ENCODE measurements at places on chromosomes 2 and 18. TPM values are rescaled to one million over a fixed set of nuclear protein-coding genes. Genes with fewer than 3 reads are reported as not detected.
A peak's percentile ranks its signal among the peaks of the same experiment; 100 is the strongest.

The STAT1 gene
- 1,142 TPM for total RNA-seq

The PRKAG3 gene
- not detected for total RNA-seq

- no peak for DNase-seq
Observed at GRCh38 chr2:191614759-191615158, 63.2 kb upstream of the NABP1 start.

- DNase-seq, result no peak
Observed at GRCh38 chr18:63205791-63206252, 113.7 kb downstream of the BCL2 start.

DNA sequence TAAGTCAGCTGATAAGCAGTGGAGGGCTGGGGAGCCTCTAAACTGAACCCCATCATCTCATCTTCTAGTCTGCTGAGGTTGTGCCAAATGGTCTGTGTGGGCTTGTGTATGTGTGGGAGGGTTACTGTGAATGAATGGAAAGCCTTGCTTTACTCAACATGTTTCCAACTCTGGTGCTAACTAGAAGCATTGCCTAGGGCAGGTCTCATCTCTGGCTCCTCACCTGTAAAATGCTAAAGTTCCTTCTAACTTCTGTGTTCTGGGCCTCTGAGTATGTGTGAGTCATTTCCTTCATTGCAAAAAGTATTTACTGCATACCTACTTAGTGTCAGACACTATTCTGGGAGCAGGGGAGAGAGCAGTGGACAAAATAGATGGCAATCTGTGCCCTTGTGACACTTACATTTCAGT lies 1.3 kb downstream of the LIPG start:
- DNase-seq, result no peak

The AFF3 gene
- 18.6 TPM for total RNA-seq

The CYP26B1 gene
- not detected for total RNA-seq

GRCh38 chr2:129751409-129751808 lies 228.1 kb upstream of the RAB6C start:
- DNase-seq, result no peak

- no peak for DNase-seq
Observed at GRCh38 chr2:226679389-226680065, 120.1 kb downstream of the IRS1 start.

The SERPINB12 gene
- not detected for total RNA-seq

The POTEJ gene
- total RNA-seq, result not detected

The CYP27A1 gene
- total RNA-seq, result not detected

DNA sequence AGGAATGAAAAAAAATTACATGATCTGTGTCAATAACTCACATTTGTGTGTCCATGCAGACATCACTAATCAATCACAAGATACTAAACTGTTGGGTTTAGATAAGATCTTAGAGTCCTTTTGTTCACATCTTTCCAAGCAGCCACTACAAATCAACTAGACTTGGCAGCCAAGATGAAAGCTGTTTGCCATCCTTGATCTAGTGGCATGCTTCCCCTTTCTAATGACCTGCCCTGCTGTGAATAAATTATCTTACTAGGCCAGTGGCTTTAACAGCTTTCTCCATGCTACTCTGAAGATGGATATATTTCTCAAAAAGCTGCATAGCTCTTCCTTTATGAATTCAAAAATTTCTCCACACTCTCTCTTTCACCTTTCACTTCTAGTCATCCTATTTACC lies 1338.0 kb upstream of the ACVR2A start:
- no peak for DNase-seq

- no peak for DNase-seq
Observed at GRCh38 chr18:37493352-37493935, 72.2 kb downstream of the CELF4 start.

GRCh38 chr2:131493199-131493968 lies 1.2 kb upstream of the MZT2A start:
- DNase-seq, result no peak

- no peak for DNase-seq
Observed at GRCh38 chr18:51070545-51070944, 40.5 kb downstream of the SMAD4 start.

- DNase-seq, result no peak
Observed at GRCh38 chr2:186424265-186424664, 61.8 kb upstream of the ZC3H15 start.

DNA sequence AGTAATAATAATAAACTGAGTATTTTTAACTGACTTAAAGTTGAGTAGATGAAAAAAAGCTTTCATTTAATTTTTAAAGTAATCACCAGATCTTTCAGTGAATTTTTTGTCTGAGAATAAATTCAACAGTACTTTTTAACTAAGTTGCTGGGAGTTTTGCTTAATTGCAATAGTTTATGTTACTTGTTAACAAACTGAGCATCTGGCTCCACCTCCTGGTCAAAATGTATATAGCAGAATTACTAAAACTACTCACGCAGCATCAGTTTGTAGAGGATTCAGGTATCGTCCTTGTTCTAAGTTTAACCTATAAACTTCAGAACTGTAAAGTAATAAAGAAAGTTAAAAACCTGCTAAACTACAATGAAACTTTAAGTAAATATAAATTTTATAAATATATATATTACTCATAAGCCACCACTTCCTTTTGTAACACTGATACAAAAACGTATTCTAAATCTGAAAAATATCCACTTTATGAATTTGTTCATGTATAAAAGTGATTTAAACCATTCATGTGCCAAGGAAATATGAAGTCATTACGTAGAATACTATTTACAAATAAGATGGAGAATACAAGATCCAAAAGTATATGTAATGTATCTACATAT lies 21.3 kb downstream of the NOL10 start:
- DNase-seq, result peak; percentile 39

- DNase-seq, result no peak
Observed at GRCh38 chr18:23058746-23059415, 76.4 kb upstream of the CABLES1 start.

- DNase-seq, result no peak
Observed at GRCh38 chr2:241812730-241813643, 4.0 kb downstream of the NEU4 start.

- DNase-seq, result no peak
Observed at GRCh38 chr18:37419315-37419714, 146.3 kb downstream of the CELF4 start.

- DNase-seq, result no peak
Observed at GRCh38 chr2:98560256-98560771, 48.0 kb downstream of the COA5 start.
